ENCODE measurements at places on chromosomes 12 and 14.

DNA sequence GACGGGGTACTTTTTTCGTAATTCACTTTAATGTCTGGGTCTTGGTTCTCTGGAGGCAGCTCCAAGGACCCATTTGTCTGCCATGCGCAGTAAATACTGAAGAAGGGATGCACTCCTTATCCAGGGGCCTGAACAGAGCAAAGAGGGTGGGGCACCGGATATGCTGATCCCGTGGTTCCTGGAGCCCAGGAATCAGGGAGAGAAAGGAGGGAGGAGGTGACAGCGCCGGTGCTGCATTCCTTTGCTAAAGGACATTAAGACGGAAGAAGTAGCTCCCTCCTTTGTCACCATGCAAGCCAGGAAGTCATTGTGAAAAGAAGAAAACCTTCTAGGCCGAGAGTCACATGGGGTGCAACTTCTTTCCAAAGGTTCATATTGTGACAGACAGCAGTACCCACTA, 1057.7 kb downstream of the VRK1 start:
- DNase-seq, result no peak

DNA sequence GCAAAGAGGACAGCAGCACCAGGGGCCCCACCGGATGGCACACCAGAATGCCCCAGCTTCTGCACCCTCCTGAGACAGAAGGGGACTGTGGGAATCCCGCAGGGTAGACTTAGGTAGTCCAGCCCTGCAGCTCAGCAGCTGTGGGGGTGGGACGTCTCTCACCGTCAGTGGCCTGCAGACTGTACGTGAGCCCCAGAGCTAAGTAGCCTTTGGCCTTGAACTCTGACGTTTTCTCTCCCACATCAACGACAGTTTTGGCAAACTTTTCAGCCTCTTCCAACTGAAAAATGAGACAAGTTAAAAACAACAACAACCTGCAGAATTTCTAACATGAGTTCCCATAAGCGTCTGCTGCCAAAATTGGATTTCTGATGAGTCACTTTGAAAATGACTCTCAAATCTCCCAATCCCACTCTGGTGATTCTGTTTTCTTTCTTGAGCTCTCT, 161.4 kb downstream of the TTC7B start:
- DNase-seq, result no peak

GRCh38 chr12:94218233-94218632, 69.9 kb downstream of the PLXNC1 start:
- DNase-seq, result no peak

DNA sequence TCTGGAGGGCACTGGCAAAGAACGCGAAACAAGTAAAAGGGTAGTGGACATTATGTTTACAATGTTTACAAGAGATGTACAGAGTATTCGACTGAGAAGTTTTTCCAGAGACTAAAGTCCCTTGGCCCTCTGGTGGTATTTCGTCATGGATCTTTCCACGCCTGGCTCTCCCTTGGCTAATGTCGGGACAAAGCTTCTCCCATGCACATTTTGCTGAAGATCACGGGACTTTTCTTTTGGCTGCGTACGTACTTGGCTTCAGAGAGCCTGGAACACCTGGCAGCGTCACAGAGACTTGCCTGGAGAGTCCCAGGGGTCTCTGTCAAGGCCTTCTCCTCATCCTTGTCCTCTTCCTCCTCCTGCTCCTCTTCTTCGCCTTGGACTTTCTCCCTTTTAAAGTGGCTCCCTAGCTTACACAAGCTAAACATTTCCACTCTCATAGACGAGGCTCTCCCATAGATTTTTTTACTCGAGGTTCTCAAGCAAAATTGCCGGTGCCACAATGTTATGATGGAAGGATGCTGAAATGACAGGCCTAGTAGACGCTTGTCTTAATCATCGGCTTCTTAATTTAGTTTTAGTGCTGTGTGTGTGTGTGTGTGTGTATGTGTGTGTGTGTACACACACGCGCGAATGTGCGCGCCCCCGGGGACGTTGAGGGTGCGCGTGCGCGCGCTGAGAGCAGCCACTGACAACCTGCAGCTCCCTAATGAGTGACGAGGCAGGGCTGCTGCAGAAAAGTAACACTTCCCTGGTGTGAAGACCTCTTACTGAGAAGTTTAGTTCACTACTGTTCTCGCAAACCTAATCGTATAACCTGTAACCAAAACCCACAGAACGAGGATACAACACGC, 4.9 kb upstream of the FOXG1 start:
- DNase-seq, result no peak

Data from HEK293T (cell line).